Astrocyte of the hippocampus (primary cell): ENCODE measurements at places on chromosomes 5 and 9.

DNA sequence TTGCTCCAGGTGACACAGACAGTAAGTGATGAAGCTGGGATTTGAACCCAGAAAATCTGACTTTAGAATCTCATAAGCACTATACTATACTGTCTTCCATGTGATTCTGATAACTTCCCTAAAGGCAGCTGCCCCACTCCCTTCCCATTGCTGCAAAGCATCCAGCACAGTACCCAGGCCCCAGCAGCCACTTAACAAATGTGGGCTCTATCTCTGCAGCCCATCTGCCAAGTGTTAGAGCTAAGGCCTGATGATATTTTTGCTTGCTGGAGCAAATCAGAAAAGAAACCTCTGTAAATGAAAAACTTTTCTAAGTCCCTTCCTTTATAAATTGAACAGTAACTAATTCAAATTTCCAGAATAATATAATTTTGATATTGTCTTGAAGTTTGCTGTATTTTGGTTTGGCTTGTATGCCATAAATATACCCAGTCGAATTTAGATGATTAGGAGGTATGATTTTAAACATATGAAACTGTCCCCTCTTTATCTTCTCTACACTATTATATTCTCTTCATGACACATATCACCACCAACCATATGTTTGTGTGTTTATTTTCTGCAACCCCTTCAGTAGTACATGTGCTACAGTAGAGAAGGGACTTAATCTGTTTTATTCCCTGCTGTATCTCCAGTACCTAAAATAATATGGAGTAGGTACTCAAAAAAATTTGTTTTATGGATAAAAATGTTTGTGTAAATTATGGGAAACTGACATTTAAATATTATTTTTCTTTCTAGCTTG lies 63.8 kb downstream of the SMIM15 start:
- no peak for DNase-seq

DNA sequence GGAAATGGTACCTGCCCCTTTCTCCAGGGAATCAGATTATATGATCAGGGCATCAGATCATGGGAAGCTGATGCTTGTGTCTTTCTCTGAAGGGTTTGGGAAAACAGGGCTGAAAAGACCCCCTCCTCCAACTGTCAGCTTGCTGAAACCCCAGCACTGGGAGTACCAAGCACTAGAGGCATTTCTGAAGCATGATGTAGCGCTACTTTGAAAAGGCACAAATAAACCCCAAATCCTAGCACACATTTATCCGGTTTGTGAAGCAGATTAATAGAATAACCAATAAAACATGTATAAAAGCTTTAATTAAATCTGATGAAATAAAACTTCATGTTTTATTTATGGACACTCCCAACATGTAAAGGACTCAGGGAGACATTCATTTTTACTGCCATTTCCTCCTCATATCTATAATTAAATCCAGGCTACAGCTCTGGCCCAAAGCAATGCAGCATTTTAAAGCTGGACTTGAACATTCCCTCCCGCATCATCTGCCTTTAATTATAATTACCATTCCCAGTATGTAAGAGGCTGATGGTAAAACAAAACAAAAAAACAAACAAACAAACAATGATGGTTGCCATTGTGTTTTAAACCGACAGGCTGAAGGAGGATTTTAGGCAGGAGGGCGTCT lies 298.2 kb upstream of the RFX3 start:
- DNase-seq = no peak

DNA sequence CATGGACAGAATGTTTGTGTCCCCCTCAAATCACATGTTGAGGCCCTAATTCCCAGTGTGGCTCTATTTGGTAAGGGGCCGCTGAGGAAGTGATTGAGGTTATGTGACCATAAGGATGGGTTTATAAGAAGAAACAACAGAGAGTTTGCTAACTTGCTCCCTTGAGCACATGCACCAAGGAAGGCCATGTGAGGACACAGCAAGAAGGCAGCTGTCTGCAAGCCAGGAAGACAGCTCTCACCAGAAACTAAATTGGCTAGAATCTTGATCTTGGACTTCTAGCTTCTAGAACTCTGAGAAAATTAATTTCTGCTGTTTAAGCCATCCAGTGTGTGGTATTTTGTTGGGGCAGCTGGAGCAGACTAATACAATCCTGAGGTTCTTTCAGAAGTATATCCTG lies 35.2 kb upstream of the CDC42SE2 start:
- no peak for DNase-seq

GRCh38 chr5:81817980-81818379 lies 67.1 kb upstream of the SSBP2 start:
- DNase-seq = no peak

GRCh38 chr5:149694007-149694406 lies 36.1 kb upstream of the PPARGC1B start:
- no peak for DNase-seq

GRCh38 chr9:114691956-114692295 lies 9.9 kb upstream of the TEX48 start:
- no peak for DNase-seq

- DNase-seq = no peak
Observed at GRCh38 chr5:129716651-129717050, 31.2 kb upstream of the MINAR2 start.

DNA sequence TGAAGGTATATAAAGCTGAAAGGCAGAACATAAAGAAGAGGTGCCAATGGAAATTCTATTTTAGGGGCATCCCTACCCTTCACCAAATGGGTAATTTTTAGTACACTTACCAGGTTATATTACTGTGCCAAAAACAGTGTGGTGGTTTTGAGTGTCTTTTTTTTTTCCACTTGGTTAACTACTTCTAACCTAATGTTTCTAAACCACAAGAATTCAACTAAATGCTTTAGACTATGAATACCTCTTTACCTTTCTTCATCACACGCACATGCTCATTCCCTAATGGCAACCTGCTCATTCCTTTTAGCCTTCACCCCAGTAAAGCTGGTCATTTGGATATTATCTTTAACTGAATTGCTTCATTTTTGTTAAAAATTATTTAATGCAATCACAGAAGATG lies 215.6 kb downstream of the PIK3R1 start:
- DNase-seq = peak; percentile 61

DNA sequence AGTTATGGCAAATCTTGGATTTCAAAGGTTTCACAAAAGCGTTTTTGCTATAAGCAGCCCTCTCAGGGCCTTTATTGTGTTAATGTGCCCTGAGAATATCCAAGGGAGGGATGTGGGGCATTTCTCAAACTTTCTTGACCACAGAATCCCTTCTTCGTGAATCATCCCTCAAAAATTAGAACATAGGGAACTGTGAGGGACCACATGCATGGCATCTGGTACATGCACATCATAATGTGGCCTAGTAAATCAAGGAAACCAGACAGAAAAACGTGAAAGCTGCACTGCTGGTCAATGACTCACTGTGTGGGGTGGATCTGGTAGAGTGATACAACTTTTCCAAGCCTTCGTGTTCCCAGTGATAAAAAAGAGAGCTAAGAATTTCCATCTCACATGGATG lies 22.4 kb downstream of the DDX31 start:
- DNase-seq = peak; percentile 96

GRCh38 chr9:133419005-133419404 lies 1.2 kb upstream of the REXO4 start:
- DNase-seq = no peak

DNA sequence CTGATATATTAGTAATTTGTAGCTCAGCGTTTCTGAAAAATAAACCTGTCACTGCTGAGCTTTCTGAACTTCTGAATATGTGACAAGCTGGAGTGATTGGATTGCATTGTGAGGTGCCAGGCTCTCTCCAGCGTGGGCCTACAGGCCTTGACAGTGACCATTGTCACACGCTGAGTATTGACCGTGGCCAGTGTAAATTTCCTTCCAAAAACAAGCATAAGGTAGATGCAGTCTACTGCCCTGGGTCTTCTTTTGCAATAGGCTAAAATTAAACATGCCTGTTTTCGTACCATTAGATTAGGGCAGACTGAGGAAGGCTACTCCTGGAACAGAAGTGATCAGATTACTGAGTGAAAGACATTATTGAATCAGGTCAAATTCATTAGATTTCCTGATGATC lies 60.2 kb downstream of the SPEF2 start:
- no peak for DNase-seq

DNA sequence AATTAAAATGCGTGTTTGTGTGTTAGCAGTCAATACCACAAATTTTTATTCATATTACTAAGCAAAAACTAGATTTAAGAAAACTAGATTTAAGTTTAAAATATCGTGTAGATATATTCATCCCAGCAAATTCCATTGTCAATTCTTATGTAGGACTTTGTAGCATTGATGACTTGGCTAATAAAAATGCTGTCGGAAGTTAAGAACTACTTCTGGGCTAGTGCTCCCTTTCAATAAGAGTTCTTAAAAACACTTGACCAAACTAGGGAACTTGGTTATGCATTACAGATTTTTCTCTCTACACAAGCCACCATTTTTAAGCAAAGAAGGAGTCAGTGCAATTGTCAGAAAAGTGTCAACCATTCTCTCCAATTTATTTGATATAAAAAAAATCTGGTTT lies 68.7 kb upstream of the RAD23B start:
- no peak for DNase-seq

DNA sequence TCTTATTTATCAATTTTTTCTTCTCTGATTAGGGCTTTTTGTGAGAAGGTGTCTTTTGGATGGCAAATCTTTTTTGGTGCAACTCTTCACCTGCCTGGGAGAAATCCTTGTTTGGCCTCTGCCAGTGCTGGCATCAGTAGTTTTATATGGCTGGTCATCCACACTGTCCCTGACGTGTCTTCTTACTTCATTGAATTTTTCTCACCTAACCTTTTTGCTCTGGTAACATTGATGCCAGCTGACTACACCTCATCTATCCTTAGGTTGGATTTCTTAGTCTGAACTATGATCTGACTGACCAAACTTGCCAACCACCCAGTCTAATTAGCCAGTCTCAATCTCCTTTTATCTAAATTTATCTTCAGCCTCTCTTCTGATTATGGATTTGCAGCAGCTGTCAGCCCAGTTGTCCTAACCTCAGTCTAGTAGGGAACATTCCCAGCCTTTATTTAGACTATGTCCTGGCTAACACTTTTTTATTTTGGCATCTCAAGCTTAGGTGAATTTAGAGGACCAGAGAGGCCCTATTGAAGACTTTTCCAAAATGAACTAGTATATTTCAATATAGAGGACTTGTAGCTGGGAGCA lies 10.6 kb upstream of the TMEM38B start:
- DNase-seq = no peak

- peak; percentile 58 for DNase-seq
Observed at GRCh38 chr5:148805326-148806290, 20.8 kb upstream of the ADRB2 start.

DNA sequence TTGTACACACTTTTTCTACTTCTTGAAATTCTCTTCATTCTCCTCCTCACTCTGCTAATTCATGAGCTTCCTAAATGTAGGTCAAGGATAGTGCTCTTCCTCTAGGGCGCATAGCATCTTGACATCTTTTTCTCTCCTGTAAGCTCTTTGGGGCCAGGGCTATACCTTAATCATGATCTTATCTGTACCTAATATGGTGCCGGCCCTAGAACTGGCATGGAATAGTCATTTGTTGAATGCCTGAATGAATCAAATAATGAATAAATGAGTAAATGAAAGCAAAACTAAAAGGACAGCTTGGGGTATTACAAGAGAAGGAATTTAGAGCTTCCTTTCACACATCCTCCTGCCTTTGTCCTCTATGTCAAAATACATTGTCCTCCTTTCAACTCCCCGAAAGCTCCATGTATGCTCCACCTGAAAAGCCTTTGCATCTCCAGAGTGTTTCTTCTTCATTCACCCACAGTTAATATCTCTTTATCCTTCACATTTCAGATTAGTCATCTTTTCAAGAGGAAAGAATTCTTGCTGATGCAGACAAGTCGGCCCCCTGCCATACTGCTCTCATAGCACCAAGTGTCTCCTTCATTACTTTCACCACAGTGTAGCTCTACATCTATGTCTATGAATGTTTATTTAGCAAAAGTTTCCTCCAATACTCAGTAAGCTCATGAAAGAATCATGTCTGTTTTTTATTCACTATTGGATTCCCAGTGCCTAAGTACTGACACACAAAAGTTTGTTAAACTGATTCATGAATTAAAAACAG lies 16.4 kb upstream of the PPP2R2B start:
- DNase-seq = peak; percentile 62

DNA sequence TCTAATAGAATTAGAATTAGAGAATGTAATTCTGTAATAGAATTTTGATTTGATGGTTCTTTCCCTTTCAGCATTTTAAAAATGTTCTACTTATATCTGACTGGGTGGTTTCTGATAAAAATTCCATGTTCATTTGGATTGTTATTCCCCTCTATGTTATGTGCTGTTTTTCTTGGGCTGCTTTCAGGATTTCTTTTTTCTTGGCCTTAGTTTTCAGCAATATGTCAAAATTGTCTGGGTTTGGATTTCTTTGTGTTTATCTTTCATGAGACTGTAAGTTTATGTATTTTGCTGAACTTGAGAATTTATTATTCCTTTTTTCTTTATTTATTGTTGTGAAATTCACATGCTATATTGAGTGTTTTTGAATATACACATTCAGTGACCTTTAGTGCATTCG lies 189.1 kb downstream of the RANBP17 start:
- peak; percentile 4 for DNase-seq
